ENCODE measurements at places on chromosomes 5 and 9.

- DNase-seq, result no peak
These were observed 3.1 kb upstream of the GNPDA1 start for GRCh38 chr5:142015781-142016533.

- no peak for DNase-seq
These were observed 271.5 kb downstream of the ARRDC3 start for GRCh38 chr5:91111473-91112238.

GRCh38 chr9:130017076-130017475 is 25.9 kb downstream of the FNBP1 start:
- no peak for DNase-seq

DNA sequence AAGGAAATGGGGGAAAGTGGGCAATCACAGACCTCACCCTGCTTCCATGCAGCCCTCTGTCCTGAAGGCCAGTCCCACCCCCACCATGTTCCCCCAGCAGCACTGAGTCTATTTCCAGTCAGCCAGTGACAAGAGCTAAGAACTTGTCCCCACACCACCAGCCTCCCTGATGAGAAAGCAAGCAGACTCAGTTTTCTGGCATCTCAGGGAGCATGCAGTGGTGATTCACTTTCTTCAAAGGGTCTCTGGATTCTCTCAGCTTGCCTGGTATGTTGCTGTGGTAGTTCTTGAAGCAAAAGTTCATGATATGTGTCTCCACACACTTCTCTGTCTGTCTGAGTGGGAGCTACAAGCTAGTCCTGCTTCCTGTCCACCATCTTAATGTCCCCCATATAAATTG is 799.9 kb upstream of the TYRP1 start:
- no peak for DNase-seq

DNA sequence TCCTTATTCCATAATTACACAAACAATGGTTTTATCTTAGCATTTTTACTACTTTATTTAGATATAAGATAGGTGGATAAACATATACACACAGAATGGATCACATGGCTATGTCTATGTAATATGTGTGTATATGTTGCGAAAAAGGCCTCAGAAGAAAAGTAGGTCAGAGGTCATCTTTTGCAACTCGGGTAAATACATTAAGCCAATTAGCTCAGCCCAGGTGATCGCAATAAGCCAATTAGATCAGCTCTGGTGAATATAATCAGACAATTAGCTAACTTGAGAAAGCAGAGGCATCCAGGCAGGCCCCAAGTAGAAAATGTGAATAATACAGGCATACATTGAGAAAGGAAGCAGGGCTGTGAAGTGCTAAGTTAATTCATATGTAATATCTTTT is 24.3 kb downstream of the SLCO4C1 start:
- no peak for DNase-seq

DNA sequence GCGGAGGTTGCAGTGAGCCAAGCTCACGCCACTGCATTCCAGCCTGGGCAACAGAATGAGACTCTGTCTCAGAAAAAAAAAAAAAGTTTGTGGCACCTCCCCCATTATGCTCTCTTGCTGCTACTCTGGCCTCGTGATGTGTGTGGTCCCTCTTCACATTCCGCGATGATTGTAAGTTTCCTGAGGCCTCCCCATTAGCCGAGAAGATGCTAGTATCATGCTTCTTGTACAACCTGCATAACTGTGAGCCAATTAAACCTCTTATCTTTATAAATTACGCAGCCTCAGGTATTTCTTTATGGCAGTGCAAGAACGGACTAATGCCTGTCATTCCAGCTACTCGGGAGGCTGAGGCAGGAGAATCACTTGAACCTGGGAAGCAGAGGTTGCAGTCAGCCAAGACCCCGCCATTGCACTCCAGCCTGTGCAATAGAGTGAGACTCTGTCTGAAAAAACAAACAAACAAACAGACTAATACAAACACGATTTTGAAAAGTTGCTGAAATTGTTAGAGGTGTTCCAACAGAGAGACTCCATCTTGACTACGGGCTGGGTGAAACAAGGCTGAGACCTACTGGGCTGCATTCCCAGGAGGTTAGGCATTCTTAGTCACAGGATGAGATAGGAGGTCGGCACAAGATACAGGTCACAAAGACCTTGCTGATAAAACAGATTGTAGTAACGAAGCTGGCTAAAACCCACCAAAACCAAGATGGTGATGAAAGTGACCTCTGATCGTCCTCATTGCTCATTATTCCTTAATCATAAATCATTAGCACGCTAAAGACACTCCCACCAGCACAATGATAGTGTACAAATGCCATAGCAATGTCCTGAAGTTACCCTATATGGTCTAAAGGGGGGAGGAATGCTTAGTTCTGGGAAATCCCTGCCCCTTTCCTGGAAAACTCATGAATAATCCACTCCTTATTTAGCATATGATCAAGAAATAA is 8.3 kb upstream of the AFF4 start:
- no peak for DNase-seq

GRCh38 chr9:109542922-109543321 is 44.8 kb upstream of the PTPN3 start:
- DNase-seq, result no peak

All from left ventricle myocardium superior (tissue), 1 donor.